BJ (cell line): ENCODE measurements at places on chromosomes 6 and 20. TPM values are rescaled to one million over a fixed set of nuclear protein-coding genes. Genes with fewer than 3 reads are reported as not detected.

The COL11A2 gene
- 0.55 and 0.91 TPM in 2 replicates for polyA plus RNA-seq

- DNase-seq = no peak
Measured at GRCh38 chr6:93792746-93793145, 373.4 kb upstream of the EPHA7 start.

GRCh38 chr6:140414966-140415620 lies 1040.6 kb upstream of the CITED2 start:
- no peak for DNase-seq

DNA sequence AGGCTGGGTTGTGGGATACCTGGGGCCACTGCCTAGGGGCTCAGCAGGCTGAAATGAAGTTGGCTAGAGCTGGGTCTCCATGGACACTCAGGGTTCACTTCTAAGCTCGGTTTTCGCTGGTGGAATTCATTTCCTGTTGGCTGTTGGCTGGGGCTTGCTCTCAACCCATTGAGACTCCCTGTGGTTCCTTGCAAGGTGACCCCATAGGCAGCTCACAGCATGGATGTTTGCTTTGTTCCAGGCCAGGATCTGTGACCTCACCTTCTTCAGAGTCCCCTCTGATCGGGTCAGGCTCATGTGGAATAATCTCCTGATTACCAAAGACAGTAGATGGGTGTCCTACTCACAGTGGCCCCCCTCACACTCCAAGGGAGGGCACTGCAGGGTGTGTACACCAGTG lies 229.3 kb downstream of the QKI start:
- DNase-seq = no peak

DNA sequence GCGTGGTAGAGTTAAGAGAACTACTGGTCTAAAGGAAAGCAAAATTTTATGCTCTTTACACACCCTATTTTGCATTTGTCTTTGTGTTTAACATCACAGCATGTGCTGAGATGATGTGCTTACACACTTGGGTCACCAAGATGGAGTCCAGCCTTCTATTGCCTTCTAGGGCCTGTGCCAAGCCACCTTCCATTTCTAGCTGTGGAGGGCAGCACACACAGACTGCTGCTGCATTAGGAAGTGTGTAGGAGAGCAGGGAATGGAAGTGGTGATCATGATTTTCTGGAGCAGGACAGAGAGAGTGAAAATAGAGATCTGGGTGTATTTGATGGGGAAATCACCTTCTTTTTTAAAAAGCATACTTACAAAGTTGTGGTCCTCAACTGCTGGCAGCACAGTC lies 191.6 kb downstream of the SOX4 start:
- no peak for DNase-seq
